ENCODE measurements at places on chromosomes 12 and 14. TPM values are rescaled to one million over a fixed set of nuclear protein-coding genes. Genes with fewer than 3 reads are reported as not detected.

- DNase-seq = no peak
These were observed 19.3 kb downstream of the CPNE8 start for GRCh38 chr12:38886064-38886463.

GRCh38 chr14:88488897-88489296 lies 65.9 kb downstream of the PTPN21 start:
- DNase-seq = no peak

DNA sequence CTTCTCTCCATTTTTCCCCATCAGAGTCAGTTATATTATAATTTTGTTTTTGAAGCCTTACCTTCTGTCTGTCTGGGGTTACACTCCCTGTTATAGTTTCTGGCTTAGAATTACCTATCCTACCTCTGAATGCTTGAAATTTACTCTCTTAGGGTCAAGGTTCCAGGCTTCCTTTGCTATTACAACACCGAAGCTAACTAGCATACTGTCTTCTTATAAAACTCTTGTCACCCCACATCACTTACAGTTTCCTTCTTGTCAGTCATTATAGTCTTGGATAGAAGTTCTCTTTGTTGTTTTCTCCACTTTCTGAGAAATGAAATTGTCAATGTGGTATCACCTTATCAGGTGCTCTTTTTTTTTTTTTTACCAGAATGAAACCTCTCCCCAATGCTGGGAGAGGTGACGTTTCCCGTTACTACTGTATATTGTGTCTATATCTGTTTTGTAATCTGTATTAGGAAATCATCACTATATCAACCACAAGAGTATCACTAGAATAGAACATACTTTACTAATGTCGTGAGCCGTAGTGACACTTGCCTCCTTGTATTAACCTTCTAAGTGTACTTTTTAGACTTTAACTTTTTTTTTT lies 69.2 kb upstream of the PSMA6 start:
- DNase-seq = no peak

DNA sequence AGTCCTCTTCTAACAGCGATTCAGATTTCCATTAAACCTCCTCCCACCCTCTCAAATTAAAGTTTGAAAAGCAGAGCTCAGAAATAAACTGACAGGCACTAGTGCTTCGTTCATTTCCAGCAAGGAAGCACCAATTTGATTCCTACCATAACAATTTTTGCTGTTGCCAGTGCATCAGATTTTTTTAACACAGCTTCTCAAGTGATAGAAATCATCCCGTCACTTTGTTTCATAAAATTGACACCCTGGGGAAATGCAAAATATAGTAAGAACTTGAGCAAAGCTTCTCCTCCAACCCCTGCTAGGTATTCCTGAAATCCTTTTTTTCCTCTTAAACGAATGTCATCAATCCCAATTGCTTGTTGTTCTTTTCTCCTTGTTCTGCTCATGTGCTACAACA lies 332.1 kb downstream of the FOXG1 start:
- no peak for DNase-seq

The KCNC2 gene
- not detected for total RNA-seq

The ACTR10 gene
- total RNA-seq = 55.3 TPM

The OVCH1 gene
- 0.19 TPM for total RNA-seq

The DPPA3 gene
- not detected for total RNA-seq

Measured in right atrium auricular region (tissue), 2 donors.